ENCODE measurements at places on chromosomes 5 and 9. TPM values are rescaled to one million over a fixed set of nuclear protein-coding genes. Genes with fewer than 3 reads are reported as not detected.

The PCDH1 gene
- polyA plus RNA-seq = 16.2 TPM

The GSN gene
- 823 TPM for polyA plus RNA-seq

The ENTREP1 gene
- polyA plus RNA-seq = 12.3 TPM

The STPG3 gene
- polyA plus RNA-seq = not detected

DNA sequence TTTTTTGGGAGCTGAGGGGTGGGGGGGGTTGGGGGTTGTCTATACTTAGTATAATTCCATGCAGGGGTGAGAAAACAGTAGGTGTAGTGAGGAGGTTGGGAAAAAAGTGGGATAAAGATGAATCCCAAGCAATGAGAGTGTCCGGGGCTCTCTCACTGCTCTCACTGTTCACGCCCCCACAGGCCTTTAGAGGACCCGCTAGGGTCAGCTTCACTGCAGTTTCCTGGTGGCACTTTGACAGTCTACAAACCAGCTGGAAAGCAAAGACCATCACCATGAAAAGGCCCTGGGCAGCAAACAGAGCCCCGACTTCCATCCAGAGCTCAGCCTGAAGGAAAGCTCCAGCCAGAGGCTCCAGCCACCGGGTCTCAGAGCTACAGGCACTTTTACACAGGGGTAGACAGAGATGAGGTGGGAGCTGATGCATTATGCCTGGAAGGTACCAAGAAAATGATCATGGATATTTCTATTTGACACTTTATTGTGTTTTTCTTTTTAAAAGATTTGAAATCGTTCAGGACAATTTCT lies 355.1 kb downstream of the ADAMTS6 start:
- H3K27ac ChIP-seq = peak overlapping the region; percentile 68
- DNase-seq = no peak
- H3K27me3 ChIP-seq = no peaks in the 10 kb centered on the region

- no peak overlapping the region for H3K4me3 ChIP-seq
- peaks cover 8% of the 10 kb centered on the region for H3K4me1 ChIP-seq
- no peaks in the 10 kb centered on the region for H3K36me3 ChIP-seq
- no peak for DNase-seq
Measured at GRCh38 chr5:149939546-149939945, 5.0 kb downstream of the PDE6A start.

All from heart right ventricle (tissue), 16 donors.